ENCODE measurements at places on chromosomes 2 and 18.

DNA sequence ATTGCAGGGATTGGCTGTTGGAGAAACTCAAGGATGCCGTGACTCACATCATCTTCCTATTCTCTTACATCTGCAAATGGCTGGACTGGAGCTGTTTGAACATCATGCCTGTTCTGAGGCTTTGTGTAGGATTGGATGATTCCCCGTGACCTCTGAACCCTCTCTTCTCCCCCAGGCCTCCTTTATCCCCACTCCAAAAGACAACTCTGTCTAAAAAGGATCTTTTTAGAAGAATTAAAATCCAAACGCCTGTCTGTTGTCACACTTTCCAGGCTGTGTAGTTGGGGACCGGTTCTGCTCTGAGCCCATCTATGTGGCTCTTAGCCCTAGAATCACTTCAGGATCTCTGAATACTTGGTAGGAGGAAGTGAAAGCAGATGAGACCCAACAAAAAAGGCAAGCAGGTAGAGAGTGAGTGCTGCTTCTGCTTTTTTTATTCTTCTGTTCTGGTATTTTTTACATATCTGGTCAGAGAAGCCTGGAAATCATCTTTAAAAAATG, 565 bp downstream of the SP140 start:
- DNase-seq = no peak

DNA sequence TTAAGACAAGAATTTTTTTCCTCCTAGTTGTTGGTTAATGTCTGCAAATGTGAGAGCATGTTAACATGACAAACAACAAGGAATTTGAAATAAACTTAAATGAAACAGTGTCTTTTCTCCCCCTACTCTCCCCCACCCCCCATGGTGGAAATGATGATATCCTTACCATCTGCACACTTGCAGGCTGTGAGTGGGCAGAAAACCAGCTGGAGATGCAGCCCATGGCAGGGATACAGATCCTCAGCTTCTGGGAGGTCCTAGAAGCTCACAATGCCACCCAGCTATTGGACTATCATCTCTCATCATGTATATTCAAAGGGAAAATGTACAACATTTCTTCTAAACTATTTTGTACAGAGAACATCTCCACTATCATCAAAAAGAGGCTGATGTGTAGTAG, 196.8 kb downstream of the SLC8A1 start:
- no peak for DNase-seq

DNA sequence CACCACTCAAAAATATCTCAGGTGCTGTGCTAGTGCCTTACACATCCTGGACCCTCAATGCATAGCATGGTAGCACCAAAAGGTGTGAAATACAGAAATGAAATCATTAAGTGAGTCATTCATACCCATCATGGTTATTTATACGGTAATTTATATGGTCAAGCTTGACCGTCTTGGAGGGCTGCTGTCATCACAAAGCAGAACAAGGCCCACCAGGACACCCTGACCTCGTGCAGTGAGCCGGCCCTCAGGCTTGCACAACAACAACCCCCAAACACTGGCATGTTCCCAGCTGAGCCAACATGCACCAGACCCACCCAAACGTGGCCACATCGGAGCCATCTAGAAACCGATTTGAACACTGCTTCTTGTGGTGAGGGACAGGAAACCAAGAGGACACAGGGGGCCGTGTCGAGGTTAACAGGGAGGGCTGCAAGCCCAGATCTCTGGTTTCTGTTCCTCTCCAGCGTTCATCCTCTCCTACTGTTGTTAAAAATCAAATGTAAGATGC, 378.5 kb upstream of the ID2 start:
- DNase-seq = no peak

GRCh38 chr2:109382951-109383350, 230.8 kb downstream of the SEPTIN10 start:
- DNase-seq = peak; percentile 43

DNA sequence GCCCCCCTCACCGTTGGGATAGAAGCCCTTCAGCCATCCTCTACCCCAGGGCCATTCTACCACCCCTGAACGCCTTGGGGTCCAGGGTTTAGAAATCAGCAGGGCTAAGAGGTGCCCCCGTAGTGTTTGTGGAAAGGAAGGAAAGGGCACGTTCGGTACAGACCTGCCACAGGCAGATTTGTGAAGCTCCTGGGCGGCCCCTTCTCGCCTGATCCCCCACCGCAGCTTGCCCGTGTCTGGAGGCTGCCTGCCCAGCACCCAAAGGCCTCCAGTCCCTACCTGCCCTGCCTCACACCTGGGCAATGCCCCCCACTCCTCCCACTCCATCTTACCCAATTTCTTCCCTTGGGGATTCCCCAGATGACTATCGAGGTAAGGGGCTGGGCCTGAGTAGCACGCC, 21.2 kb downstream of the ATP6V1C2 start:
- DNase-seq = no peak

DNA sequence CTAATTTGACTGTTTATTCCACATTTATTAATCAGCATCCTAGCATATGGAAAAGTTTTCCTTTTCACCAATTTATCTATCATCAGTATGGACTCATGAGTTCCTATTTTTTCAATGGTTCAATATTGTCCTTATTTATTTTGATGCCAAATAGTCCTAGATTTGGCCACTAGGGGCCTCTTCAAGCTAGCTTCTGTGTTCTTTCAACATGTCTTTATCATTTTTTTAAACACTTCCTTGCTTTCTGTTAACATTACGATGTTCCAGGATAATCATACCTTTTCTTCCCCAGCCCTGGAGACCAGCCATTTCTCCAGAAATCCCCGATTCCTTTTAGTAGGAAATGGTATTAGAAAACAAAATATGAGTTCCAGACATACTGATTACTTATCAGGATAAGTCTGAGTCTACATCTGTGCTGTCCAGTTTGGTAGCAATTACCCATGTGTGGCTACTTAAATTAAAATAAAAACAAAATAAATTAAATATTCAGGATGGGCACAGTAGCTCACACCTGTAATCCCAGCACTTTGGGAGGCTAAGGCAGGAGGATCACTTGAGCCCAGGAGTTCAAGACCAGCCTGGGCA, 70.6 kb downstream of the RPE start:
- DNase-seq = peak; percentile 54

GRCh38 chr2:3535467-3535793, 16.1 kb upstream of the ADI1 start:
- no peak for DNase-seq
